Lower lobe of right lung (tissue), 2 donors: ENCODE measurements at places on chromosomes 3 and 15.

DNA sequence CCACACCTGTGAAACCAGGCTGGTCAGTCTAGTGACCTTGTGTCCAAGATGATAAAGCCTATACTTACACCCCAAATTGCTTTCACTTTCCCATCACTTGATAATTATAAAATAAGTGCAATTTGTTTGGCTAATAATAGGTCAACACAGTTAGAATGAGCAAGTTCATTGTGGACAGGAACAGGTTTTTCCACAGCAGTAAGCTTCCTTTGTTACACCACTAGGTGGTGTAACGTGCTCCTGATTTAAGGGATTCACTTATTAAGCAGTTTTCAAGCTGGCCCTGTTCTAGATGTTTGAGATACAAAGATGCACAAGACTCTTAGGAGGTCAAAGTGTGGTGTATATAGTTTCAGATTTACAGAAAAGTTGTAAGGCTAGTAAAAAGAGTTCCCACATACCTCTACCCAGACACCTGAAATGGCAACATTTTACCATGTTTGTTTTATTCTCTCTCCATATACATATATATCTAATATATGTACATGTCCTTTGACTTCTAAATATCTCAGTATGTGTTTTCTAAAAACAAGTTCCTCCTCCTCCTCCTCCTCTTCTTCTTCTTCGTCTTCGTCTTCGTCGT is 6.8 kb upstream of the MFSD1 start:
- no peak overlapping the region for H3K4me3 ChIP-seq
- peaks cover 4% of the 10 kb centered on the region for H3K4me1 ChIP-seq
- H3K27ac ChIP-seq, result no peak overlapping the region
- H3K27me3 ChIP-seq, result no peaks in the 10 kb centered on the region

GRCh38 chr3:100708989-100709841 is at the start of gene TFG:
Gene TFG (plus strand): TSS chr3:100709494. CDS start chr3:100713686, 4,192 bp downstream.
- H3K36me3 ChIP-seq, result peaks cover 5% of the 10 kb centered on the region
- DNase-seq, result peak; percentile 98
- no peaks in the 10 kb centered on the region for H3K27me3 ChIP-seq
- peaks cover 29% of the 10 kb centered on the region for H3K4me1 ChIP-seq

- H3K27ac ChIP-seq, result no peak overlapping the region
- no peak for DNase-seq
- H3K4me1 ChIP-seq, result peaks cover 32% of the 10 kb centered on the region
- H3K27me3 ChIP-seq, result no peaks in the 10 kb centered on the region
These were observed 255.7 kb upstream of the TBL1XR1 start for GRCh38 chr3:177452831-177453450.

- H3K27ac ChIP-seq, result no peak overlapping the region
- DNase-seq, result no peak
- H3K36me3 ChIP-seq, result peaks cover 38% of the 10 kb centered on the region
These were observed 44.7 kb downstream of the SUCLG2 start for GRCh38 chr3:67609709-67610108.

DNA sequence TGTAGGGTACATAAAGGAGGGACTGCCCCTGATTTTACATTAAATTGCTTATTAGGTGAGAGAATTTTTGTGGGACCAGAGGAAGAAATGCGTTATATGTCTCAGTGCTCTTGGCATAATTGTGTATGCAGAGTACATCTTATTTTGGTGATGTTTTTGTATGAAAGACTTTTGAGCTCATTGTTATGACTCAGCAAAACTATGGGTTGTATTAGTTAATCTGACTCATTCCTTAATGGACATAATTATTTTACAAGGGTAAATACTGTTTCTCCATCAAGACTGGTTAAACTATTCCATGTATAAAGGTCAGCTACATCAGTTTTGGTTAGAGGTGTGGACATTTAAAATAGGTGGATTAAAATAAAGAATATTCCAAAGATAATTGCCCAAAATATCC is 156.8 kb downstream of the ALCAM start:
- peaks cover 13% of the 10 kb centered on the region for H3K36me3 ChIP-seq
- H3K4me1 ChIP-seq, result no peaks in the 10 kb centered on the region
- no peak for DNase-seq
- no peaks in the 10 kb centered on the region for H3K27me3 ChIP-seq
